ENCODE measurements at places on chromosomes 5 and 9.

DNA sequence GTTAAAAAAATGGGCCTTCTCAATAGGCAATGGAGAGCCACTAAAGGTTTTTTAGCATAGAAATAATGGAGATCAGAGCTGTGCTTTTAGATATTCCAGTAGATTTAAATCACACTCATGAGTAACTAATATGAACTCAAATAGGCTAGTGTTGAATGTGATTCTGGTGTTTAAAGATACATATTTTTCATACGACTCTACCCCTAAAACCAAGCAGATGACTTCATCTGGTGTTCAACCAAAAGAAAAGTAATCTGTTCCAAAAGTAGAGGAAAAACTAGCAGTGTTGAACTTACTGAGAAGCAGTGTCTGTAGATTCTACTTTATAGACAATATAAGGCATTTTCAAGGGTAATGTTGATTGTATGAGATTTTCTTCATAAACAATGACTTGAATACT lies 138.1 kb downstream of the TSSK1B start:
- no peak for DNase-seq

GRCh38 chr5:157603333-157604190 lies 28.0 kb upstream of the ADAM19 start:
- peak; percentile 54 for DNase-seq

GRCh38 chr9:89888233-89888632 lies 283.4 kb downstream of the GADD45G start:
- DNase-seq, result no peak

DNA sequence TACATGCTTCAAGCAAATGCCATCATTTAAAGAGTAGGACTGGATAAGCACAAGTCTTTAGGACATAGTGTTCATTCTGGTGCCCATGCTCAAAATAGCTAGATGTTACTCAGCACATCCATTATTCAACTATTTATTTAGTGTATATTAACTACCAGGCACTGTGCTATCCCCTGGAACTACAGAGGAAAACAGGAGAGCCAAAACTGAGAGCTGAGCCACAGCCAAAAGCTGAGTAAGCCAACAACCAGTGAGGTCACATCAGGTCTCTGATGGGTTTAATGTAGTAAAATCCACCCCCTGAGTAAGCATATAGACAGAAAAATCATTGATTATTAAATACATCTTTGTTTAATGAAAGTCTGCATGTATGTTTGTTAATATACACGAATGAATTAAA lies 469.3 kb upstream of the DMAC1 start:
- no peak for DNase-seq

- DNase-seq, result no peak
Measured at GRCh38 chr5:124825983-124826337, 79.5 kb upstream of the ZNF608 start.

- no peak for DNase-seq
Measured at GRCh38 chr5:176181271-176181855, 56.9 kb upstream of the SIMC1 start.

GRCh38 chr9:127949827-127950512 lies 12.3 kb upstream of the DPM2 start:
- no peak for DNase-seq

DNA sequence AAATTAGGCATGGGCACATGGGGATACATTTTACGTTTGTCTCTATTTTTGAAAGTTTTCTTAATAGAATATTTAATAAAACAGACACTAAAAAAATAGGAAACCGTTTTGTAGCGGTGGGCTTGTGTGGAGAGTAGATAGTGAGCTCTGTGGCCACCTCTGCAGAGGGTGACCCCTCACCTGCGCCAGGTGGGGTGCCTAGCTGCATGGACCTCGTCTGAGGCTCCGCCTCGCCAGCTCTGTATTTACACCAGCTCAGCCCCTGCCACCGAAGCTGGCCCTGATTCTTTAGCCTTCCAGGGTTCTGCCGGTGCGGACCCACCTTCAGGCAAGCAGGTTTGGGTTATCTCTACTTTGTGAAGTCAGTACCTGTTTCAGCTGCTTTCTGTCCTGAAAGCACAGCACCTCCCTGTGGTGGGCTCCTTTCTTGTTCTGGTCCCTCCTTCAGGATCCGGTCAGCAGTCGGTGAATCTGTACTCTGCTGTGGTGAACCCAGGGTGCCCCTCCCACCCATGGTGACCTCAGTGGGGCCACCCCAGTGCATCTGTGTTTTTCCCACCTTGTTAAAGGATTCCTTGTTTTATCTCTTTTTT lies 105.2 kb upstream of the CACNA1B start:
- no peak for DNase-seq

DNA sequence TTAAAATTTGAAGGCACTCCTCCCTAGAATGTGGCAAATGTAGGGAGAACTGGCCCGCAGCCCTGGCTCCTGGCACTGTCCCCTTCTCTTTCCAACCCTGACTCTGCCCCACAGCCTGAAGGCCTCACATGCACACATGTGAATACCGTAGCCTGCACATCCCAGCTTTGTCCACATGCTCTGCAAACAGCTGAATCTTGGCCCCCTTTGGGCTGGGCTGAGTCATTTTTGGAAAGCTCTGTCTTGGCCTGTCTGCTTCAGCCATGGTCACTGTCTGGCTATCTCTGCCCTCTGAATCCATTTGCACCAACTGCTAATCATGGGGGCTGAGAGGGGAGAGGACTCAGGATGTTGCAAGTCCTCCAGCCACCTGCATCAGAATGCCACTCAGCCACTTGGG lies 22.1 kb upstream of the GALNT10 start:
- no peak for DNase-seq

DNA sequence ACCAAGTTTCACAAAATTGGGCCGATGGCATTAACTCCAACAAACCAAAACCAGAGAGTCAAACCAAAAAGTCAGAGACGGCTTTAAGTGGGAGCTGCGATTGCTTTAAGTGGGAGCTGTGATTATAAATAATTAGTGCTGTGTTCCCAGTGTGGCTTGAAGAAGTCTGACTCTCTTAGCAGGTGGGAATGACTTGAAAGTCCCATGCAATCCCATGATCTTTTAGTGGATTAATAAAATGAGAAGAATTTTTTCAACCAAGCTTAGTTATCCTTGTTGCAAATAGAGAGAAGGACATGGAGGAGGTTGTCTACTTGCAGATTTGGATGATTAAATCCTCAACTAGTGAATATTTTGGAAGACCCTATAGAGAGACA lies 68.5 kb downstream of the MYO10 start:
- DNase-seq, result no peak

DNA sequence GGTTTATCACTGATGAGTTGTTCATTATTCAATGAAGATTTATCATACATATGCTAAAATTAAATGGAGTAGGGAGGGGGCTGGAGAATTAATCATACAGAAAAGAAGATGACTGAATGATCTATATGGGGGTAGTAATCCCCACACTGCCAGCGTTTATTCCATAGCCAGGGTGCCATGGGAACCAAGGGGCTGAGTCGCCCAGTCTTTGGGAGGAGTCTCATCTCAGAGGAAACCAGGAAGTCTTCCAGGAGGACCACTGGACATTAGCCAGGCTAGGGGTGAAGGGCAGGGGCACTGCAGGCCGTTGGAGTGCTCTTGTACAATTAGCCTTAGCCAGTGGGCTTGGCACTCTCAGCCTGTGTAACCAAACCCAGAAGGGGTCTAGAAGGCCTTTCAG lies 226.5 kb downstream of the ARL15 start:
- DNase-seq, result no peak

DNA sequence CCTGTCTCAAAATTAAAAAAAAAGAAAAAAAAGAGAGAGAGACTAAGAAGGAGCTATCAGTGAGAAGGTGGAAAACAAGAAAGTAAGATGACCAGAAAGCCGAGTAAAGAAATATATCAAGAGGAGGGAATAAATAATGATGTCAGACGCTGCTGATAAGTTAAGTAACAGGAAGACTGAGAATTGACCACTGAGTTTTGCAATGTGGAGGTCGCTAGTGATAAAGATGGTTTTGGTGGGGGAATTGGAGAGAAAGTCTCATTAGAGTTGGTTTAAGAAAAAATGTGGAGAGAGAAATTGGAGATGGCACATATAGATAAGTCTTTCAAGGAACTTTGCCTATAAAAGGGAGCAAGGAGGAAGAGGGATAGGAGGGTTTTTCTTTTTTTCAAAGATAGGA lies 91.9 kb downstream of the RAD23B start:
- DNase-seq, result no peak

GRCh38 chr9:99731950-99732349 lies 89.7 kb upstream of the NR4A3 start:
- DNase-seq, result no peak

GRCh38 chr5:138408023-138408422 lies 30.8 kb upstream of the REEP2 start:
- DNase-seq, result no peak

- no peak for DNase-seq
Measured at GRCh38 chr5:56123531-56124243, 109.4 kb downstream of the ANKRD55 start.

DNA sequence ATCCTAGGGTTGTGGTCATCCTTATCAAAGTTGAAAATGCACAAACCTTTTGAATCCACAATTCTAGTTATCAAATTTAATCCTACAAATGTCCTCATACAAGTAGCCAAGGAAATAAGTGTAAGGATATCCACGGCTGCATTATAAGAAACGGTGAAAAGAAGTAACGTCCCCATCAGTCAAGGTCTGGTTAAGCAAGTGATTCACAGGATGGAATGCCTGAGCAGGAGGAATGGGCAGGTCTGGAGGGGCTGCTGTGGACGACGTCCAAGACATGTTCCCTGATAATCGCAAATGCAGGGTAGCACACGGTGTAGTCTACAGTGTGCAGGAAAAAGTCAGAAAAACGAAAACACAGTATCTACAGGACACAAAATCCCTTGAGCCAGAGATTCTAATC lies 118.6 kb downstream of the ADAMTS2 start:
- no peak for DNase-seq

DNA sequence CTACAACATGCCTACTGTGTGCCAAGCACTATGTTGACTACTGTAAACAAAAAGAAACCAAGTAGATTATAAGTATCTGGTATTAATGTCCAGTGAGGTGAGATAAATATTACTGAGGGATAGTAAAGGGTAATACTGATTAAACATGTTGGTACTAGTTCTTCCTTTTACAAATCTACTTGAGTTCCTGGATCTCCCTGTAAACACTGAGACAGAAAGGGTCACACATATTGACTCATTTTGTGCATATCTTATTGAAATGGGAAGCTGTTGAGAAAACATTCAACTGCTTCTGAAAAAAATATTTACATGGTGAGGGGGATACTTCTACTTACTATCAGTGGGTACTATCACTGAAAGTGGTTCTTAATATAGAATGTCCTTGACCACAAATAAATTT lies 24.3 kb downstream of the EFNA5 start:
- DNase-seq, result no peak

- no peak for DNase-seq
Measured at GRCh38 chr9:98607787-98608186, 100.9 kb downstream of the GABBR2 start.

GRCh38 chr5:61438298-61438970 lies 106.4 kb downstream of the ZSWIM6 start:
- no peak for DNase-seq
